Natural killer cell treated with Interleukin-12 subunit alpha and Interleukin-12 subunit beta and Interleukin-15 and Interleukin-18, amount 100 ng/mL, for 72 hours (primary cell): ENCODE measurements at places on chromosomes 2 and 18.
A peak's percentile ranks its signal among the peaks of the same experiment; 100 is the strongest.

GRCh38 chr2:18484625-18485024, 75.8 kb downstream of the RDH14 start:
- H3K4me3 ChIP-seq: no peak overlapping the region
- no peak for DNase-seq
- no peaks in the 10 kb centered on the region for H3K36me3 ChIP-seq
- no peak overlapping the region for H3K27ac ChIP-seq

- no peaks in the 10 kb centered on the region for H3K4me1 ChIP-seq
- no peak overlapping the region for H3K27ac ChIP-seq
- H3K27me3 ChIP-seq: peaks cover 19% of the 10 kb centered on the region
- DNase-seq: no peak
These were observed 763.0 kb upstream of the ACVR2A start for GRCh38 chr2:147081831-147082230.

DNA sequence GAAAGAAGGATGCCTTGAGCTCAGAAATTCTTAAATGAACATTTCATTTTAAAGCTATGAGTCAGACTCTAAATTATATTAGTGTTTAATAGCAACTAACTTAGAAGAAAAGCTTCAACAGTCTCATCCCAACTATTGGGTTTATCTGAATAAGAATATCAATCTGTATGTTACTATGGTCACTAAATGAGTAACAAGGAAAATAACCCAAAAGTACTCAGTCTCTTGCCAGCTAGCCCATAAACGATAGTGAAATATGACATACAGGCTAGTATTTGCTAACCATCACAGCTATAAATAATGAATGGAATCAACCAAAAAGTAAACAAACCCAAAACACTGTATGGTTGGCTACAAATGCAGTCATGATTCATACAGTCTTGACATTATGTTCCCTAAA, 174.9 kb downstream of the RAB3GAP1 start:
- peaks cover 5% of the 10 kb centered on the region for H3K36me3 ChIP-seq
- H3K4me1 ChIP-seq: no peaks in the 10 kb centered on the region
- DNase-seq: no peak

GRCh38 chr2:84539729-84540128, 23.4 kb downstream of the DNAH6 start:
- peaks cover 5% of the 10 kb centered on the region for H3K4me1 ChIP-seq
- no peaks in the 10 kb centered on the region for H3K27me3 ChIP-seq
- H3K36me3 ChIP-seq: no peaks in the 10 kb centered on the region

GRCh38 chr2:240427729-240428128, 7.7 kb upstream of the GPC1 start:
- H3K36me3 ChIP-seq: no peaks in the 10 kb centered on the region
- H3K27me3 ChIP-seq: peaks cover 11% of the 10 kb centered on the region
- DNase-seq: no peak
- no peak overlapping the region for H3K27ac ChIP-seq

- no peak for DNase-seq
- H3K4me1 ChIP-seq: peaks cover 15% of the 10 kb centered on the region
- no peak overlapping the region for H3K27ac ChIP-seq
These were observed 105.3 kb upstream of the FOSL2 start for GRCh38 chr2:28287256-28287915.

- no peaks in the 10 kb centered on the region for H3K36me3 ChIP-seq
- DNase-seq: no peak
- H3K27ac ChIP-seq: no peak overlapping the region
- H3K4me3 ChIP-seq: no peak overlapping the region
- no peaks in the 10 kb centered on the region for H3K27me3 ChIP-seq
These were observed 93.6 kb downstream of the RAPH1 start for GRCh38 chr2:203441463-203441862.

- peak within 1 kb of the TSS; percentile 89 for H3K4me3 ChIP-seq
- H3K36me3 ChIP-seq: peaks cover 23% of the 10 kb centered on the region
- peaks cover 41% of the 10 kb centered on the region for H3K4me1 ChIP-seq
- DNase-seq: peak; percentile 78
- H3K27me3 ChIP-seq: no peaks in the 10 kb centered on the region
These were observed at the start of gene CXCR4 for GRCh38 chr2:136117909-136118818. CXCR4 (minus strand) TSS chr2:136118149; CDS start chr2:136118060, 89 bp downstream.

- no peak for DNase-seq
- no peaks in the 10 kb centered on the region for H3K27me3 ChIP-seq
- H3K27ac ChIP-seq: no peak overlapping the region
- H3K36me3 ChIP-seq: no peaks in the 10 kb centered on the region
- H3K4me1 ChIP-seq: peaks cover 4% of the 10 kb centered on the region
- H3K4me3 ChIP-seq: no peak overlapping the region
These were observed 13.7 kb upstream of the DAPL1 start for GRCh38 chr2:158781353-158781961.

DNA sequence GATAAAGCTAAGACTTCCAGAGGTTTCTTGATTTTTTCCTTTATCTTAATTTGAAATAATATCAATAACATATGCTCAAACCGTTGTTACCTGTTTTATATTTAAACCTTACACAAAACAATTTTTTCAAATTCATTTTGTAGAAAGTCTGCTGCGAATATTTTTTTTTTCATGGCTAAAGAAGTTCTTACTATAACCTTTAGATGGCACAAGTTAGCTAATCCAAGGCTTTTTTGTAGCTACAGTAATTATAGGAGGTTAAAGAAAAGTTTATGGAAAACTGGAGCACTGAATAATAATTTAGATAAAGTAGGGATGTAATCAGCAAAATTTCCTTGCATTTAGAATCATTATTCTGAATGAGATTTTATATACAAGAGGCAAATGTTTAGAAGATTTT, 78.0 kb upstream of the PNPT1 start:
- H3K36me3 ChIP-seq: no peaks in the 10 kb centered on the region
- no peaks in the 10 kb centered on the region for H3K4me1 ChIP-seq
- DNase-seq: no peak
- H3K4me3 ChIP-seq: no peak overlapping the region

DNA sequence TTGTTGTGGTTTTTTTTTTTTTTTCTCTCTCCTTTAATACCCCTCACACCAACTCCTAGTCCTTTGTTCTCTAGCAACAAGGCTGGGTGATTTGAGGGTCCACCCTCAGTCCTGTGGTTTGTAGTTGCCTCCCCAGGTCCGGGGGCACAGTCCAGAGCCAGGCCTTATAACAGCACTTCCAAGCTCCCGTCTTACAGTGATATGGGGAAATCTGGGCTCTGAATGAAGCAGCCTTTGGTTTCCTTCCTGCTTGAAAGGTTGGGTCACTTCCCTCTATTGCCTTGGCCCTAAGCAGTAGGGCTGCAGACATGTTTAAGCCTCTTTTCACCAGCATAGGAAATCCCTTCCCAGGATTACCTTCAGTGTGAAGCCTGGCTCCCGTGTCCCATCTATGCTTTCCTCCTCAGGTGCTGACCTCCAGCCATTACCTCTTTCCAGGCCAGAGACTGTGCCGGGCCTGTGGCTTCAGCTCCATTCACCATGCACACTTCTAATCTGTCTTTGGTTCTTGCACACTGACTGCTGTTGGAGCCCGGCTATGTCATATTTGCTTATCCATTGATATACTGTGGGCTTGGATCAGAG, 21.2 kb upstream of the NTSR2 start:
- H3K4me3 ChIP-seq: no peak overlapping the region
- peaks cover 19% of the 10 kb centered on the region for H3K4me1 ChIP-seq
- H3K27ac ChIP-seq: no peak overlapping the region
- no peaks in the 10 kb centered on the region for H3K27me3 ChIP-seq
- DNase-seq: no peak
- H3K36me3 ChIP-seq: no peaks in the 10 kb centered on the region

DNA sequence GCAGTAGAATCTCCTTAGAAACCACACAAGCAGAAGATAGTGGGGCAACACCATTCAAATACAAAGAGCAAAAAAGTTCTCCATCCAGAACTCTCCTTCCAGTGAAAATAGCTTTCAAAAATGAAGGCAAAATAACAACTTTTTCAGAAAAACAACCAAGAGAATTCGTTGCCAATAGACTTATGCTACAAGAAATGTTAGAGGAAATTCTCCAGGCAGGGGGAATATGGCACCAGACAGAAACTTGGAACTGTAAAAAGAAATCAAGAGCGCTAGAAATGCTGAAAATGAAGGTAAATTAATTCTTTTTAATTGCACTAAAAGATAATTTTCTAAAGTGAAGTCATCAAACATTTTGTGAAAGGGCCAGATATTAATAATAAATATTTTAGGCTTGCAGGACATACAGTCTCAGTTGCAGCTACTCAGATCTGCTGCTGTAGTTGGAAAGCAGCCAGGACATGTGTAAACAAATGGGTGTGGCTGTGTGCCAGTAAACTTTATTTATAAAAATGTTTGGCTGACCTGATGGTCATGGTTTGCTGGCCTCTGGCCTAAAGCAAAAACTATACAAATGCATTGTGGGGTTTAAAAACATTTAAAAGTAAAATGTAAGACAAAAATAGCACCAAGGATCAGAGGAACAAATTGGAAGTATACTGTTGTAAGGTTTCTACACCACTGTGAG, 73.7 kb upstream of the TGFA start:
- H3K4me3 ChIP-seq: no peak overlapping the region
- no peak for DNase-seq
- no peaks in the 10 kb centered on the region for H3K36me3 ChIP-seq
- H3K27ac ChIP-seq: no peak overlapping the region

DNA sequence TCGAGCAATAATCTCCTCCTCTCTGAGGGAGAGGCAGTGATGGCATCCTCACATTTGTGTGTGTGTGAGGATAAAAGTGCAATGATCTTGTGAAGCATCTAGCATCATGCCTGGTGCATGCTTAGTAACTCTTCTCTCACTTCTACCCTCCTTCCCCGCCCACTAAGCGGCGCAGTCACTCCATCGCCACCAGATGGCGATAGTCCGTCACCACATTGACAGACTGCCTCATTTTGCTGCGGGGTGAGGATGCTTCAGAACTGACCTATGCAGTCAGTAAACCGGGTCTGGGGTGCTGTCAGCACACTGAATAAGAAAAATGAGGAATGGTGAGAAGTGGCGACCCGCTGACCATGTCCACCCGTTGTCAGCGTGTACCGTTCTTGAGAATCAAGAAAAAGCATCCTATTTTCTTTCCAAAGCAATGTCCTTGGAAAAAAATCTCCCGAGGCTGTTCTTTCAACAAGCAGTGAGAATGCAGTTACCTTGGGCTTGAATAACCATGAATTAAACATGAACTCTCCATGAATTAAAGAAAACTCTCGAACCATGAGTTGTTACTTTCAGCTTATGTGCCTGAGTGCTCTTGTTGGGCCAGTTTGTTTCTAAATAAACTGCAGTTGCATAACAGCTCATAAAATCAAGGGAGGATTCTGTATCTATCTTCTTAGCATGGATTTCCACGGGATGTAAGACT, 37.3 kb upstream of the TMEM177 start:
- no peaks in the 10 kb centered on the region for H3K36me3 ChIP-seq
- H3K27me3 ChIP-seq: peaks cover 20% of the 10 kb centered on the region
- H3K27ac ChIP-seq: no peak overlapping the region

GRCh38 chr2:215283221-215283620, 28.6 kb upstream of the ATIC start:
- H3K27me3 ChIP-seq: no peaks in the 10 kb centered on the region
- no peaks in the 10 kb centered on the region for H3K36me3 ChIP-seq
- no peaks in the 10 kb centered on the region for H3K4me1 ChIP-seq
- H3K4me3 ChIP-seq: no peak overlapping the region

DNA sequence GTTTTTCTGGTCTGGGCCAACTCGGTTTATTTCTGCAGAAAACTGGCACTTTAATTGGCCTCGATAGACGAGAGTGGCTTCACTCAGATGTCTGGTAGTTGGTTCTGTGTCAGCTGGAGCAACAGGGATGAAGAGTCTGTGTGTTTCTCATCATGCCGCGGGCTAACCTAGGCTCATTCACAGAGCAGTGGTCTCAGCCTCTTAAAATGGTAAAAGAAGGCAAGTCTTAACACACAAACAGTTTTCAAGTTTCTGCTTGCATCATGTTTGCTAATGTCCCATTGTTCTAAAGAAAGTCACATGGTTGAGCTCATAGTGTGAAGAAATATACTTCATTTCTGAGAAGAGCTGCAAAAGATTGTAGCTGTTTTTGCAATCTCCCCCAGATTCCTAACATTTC, 37.5 kb upstream of the ANXA4 start:
- H3K4me1 ChIP-seq: peaks cover 3% of the 10 kb centered on the region
- H3K4me3 ChIP-seq: no peak overlapping the region
- DNase-seq: no peak
- H3K36me3 ChIP-seq: no peaks in the 10 kb centered on the region

GRCh38 chr2:37449761-37450296, 105.4 kb downstream of the QPCT start:
- no peak for DNase-seq
- no peaks in the 10 kb centered on the region for H3K27me3 ChIP-seq
- no peak overlapping the region for H3K4me3 ChIP-seq
- no peaks in the 10 kb centered on the region for H3K36me3 ChIP-seq
- H3K27ac ChIP-seq: no peak overlapping the region

- H3K36me3 ChIP-seq: peaks cover 10% of the 10 kb centered on the region
- no peak for DNase-seq
- no peaks in the 10 kb centered on the region for H3K27me3 ChIP-seq
- peaks cover 71% of the 10 kb centered on the region for H3K4me1 ChIP-seq
These were observed 1.6 kb downstream of the TSHZ1 start for GRCh38 chr18:75211953-75212750.

- H3K4me1 ChIP-seq: peaks cover 7% of the 10 kb centered on the region
- no peak overlapping the region for H3K27ac ChIP-seq
- no peak overlapping the region for H3K4me3 ChIP-seq
These were observed 58.7 kb upstream of the SP3 start for GRCh38 chr2:174023591-174024523.

GRCh38 chr2:188320861-188321260, 29.2 kb downstream of the GULP1 start:
- H3K27me3 ChIP-seq: no peaks in the 10 kb centered on the region
- no peaks in the 10 kb centered on the region for H3K4me1 ChIP-seq
- H3K4me3 ChIP-seq: no peak overlapping the region
- DNase-seq: no peak

DNA sequence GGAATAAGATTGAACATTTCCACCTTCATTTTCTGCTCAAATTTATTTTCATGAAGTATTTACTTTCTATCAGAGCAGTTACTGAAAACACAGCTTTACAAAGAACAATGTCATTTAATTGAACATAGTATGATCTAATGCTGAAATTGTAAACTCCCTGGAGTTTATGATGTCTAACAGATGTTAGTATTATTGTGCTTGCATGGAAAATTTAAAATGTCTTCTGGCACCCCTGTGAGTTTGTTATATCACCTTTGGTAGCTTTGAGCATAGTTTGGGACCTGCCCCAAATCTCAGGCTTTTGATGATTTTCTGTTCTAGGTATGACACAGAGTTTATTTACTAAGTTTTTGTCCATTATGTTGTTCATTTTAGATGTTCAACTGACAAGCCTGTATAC, 28.1 kb downstream of the FAM171B start:
- H3K27ac ChIP-seq: no peak overlapping the region
